SW 1271 (cell line): ENCODE measurements at places on chromosomes 3 and 15.

DNA sequence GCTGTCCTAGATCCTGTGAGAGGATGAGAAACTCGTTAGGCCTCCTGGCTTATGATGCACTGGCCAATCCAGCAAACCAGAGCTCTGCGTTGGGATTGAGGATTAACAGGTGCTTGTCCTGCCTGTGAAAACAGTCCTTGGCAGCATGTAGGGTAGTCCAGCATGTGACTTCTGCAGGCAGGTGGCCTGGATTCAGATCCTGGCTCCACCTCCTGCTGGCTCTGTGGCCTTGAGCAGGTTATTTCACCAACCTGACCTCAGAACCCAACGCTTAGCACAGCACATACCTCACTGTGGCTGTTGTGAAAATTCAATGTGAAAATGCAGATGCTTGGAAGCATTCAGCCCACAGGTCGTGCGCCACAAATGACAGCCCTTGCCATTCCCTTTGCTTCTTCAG lies 33.6 kb downstream of the PLA2G4D start:
- no peak for DNase-seq

DNA sequence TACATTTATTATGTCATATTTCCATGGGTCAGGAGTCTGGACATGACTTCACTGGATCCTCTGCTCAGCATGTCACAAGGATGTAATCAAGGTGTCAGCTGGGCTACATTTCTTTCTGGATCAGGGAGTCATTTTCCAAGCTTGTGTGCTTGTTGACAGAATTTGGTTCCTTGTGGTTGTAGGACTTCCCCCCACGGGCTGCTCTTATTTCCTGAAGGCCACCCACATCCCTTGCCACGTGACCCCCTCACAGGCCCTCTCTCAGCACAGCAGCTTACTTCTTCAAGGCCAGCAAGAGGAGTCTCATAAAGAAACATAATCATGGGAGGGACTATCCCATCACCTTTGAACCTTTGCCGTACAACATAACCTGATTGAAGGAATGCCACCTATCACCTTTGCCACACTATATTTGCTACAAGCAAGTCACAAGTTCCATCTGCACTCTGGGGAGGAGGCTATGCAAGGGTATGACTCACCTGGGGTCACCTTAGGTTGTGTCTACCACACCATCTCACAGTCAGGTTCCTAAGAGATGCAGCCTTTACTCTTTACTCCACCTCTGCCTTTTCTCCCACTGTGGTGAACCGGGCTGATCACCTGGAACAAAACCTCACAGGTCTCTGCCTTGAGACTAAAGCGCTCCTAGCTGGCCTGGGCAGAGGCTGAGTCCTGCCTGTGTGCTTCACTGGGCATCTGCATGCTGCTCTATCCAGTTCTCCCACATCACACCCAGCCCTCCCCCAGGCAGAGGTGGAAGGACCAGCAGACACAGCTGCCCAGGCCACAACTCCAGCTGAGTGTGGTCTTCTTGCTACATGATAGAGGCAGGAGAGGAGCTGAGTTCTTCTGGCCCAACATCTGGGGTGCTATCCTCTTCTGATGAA lies 13.5 kb downstream of the RAB6B start:
- no peak for DNase-seq

DNA sequence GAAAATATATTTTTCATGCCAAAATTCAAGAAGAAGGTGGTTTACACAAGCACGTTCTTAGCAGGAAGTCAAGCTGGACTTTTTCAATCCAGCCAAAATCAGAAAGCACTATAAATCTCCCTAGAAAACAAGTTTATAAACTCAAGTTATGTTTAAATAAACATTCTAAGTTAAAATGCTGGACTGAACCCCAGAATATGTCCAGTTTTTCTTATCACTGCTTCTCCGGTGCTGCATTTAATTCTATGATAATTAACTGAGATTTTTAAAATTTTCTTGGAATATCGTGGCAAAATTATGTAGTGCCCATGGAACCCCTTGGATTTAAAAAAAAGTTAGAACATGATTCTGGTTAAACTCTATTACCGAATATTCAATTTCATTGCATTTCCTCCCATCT lies 218.2 kb upstream of the MDFIC2 start:
- DNase-seq, result no peak

GRCh38 chr15:101169495-101170071 lies 82.3 kb downstream of the CHSY1 start:
- DNase-seq, result no peak

GRCh38 chr15:70270752-70271111 lies 173.0 kb upstream of the TLE3 start:
- no peak for DNase-seq

- no peak for DNase-seq
Measured at GRCh38 chr3:67037615-67038014, 39.5 kb downstream of the KBTBD8 start.

DNA sequence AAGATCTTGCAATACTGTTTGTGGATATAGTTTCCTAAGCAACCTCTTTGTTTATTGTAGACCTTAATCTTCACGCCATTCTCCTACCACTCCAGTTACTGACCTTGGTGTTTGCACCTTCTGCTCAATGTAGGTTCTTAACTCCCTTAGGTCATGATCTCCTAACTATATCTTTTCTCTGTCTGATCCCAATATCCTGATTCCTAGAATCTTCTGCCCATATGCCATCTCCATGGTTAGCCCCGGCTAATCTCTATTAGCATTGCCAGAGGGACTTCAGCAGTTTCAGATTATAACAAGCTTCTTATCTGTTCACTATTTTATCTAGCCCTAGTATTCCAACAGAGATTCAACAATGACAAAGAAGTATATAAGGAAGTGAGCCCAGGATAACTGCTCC lies 64.9 kb downstream of the IMPG2 start:
- no peak for DNase-seq

GRCh38 chr3:115071601-115072000 lies 75.5 kb downstream of the ZBTB20 start:
- DNase-seq, result no peak

GRCh38 chr3:13281507-13282357 lies 138.4 kb downstream of the NUP210 start:
- DNase-seq, result peak; percentile 79

DNA sequence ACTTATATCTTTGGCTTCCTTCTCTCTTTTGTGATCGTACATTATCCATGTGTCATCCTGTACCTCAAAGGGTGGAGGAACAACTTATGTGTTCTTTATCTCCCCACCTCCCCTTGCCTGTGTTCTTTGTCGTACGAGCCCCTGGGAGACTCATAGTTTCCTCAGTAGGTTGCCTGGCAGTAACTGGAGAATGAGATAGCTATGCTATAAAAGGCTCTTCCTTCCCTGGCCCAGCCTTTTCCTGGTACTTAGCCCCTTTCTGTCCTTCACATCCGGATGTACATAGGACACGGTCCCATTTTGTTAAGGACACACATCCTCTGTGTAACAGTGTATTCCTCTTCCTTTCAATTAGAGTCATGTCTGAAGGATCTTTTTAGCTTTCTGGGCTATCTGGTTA lies 32.1 kb downstream of the PLCL2 start:
- no peak for DNase-seq

DNA sequence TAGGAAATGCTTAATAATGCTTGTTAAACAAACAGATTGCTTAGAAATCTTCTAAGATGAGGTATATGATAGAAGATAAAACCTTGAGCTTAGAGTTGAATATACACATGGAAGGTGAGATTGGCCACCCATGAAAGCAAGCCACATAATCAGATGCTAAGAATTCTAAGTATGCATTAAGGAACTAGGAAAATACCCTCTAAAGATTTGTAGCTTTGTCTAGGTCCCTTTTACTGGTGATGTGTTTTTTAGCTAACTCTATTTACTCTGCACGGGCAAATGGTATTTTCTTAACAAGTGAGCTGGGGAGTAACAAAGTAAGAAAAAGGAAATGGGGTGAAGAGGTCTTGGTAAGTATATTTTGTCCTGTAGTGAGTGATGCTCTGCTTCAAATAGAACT lies 310.3 kb downstream of the OXSM start:
- DNase-seq, result no peak
